Activated naive CD4-positive, alpha-beta T cell treated with Interleukin-2 at 50 U/mL for 16 hours (primary cell): ENCODE measurements at places on chromosomes 12 and 14.

DNA sequence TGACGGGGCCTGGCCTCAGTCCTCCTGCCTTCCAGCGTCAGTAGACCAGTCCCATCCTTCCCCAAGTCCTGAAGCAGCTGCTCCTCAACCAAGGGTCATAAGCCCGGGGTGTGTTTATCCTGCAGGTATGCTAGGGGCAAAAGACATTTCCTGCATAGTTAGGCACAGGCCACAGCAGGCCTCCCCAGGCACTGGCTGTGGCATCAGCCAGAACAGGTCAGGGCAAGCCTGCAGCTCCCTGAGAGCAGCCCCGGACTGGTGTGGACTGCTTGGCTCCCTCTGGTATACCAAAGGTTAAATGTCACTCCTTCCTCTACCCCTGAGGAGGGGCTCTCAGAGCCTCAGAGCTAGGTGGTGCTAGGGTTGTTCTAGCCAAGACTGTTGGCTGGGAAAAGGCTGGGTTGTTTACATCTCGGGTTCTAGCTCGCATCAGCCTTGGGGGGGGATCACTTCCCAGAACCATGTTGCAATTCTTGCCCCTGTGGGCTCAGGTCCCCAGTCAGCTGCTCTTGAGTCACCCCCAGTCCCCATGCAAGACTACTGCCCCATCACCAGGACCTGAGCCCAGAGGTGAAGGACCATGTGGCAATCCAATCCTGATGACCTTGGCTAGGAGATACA, 2.9 kb downstream of the MMP14 start:
- DNase-seq = no peak

GRCh38 chr12:89245090-89245489, 107.2 kb downstream of the DUSP6 start:
- peak; percentile 24 for DNase-seq

GRCh38 chr14:52008136-52008535, 18.8 kb downstream of the RTRAF start:
- DNase-seq = no peak

DNA sequence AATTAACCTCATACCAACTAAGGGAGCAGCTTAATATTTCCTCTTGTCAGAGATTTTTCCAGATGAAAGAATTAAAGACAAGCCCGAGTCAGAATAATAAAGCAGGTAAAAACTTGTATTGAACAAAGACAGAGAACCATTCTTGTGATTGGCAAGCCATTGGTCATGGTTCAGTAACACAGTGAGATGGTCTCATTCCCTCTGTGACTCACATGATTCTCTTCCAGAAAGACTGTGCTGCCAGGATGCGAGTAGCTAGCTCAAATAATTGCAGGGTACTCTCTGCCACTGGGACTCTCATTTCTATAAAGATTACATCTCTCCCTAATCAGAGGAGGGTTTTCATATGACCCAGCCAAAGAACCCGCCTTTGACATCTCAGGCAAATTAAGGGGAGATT, 179.4 kb downstream of the PHLDA1 start:
- DNase-seq = no peak

- no peak for DNase-seq
Observed at GRCh38 chr12:19988001-19988400, 380.3 kb upstream of the PDE3A start.

GRCh38 chr14:100132161-100132902, 27.1 kb downstream of the DEGS2 start:
- DNase-seq = no peak

- DNase-seq = no peak
Observed at GRCh38 chr12:85308374-85308773, 28.4 kb downstream of the ALX1 start.

GRCh38 chr14:33493266-33493665, 457.6 kb downstream of the EGLN3 start:
- no peak for DNase-seq

DNA sequence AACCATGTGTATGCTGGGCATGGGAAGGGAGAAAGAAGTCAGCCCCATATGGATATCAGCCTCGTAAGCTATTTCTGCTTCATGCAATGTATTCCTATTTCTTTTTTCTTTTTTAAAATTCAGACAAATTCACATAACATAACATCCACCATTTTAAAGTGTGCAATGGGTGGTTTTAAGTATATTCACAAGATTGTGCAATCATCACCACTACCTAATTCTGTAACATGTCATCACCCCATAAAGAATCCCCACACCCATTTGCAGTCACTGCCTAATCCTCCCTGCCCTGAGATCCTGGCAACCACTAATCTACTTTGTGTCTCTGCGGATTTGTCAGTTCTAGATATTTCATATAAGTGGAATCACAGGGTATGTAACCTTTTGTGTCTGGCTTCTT, 9.5 kb downstream of the POMT2 start:
- DNase-seq = no peak

GRCh38 chr14:104650981-104651875, 38.2 kb upstream of the INF2 start:
- no peak for DNase-seq

GRCh38 chr12:79402606-79403005, 288.2 kb downstream of the PAWR start:
- no peak for DNase-seq

DNA sequence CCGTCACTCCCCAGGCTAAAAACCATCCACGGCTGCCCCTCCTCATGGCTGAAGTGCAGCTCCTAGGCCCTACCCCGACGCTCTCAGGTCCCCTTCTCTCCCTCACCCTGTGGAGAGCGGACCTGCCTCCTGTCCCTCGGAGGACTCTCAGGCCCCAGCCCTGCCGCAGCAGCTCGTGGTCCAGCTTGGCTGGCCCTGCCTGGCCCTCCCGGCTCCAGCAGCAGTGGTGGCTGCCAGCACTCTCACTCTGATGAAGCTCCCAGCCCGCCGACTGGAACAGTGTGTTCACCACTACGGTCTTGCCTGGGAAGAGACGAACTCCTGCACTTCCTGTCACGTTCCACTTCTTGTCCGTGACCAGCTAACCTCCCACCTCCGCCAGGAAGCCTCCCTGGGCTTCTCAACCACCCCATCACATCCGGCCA, 11.1 kb downstream of the BAG5 start:
- DNase-seq = no peak

GRCh38 chr14:30005114-30005808, 77.6 kb upstream of the PRKD1 start:
- no peak for DNase-seq

DNA sequence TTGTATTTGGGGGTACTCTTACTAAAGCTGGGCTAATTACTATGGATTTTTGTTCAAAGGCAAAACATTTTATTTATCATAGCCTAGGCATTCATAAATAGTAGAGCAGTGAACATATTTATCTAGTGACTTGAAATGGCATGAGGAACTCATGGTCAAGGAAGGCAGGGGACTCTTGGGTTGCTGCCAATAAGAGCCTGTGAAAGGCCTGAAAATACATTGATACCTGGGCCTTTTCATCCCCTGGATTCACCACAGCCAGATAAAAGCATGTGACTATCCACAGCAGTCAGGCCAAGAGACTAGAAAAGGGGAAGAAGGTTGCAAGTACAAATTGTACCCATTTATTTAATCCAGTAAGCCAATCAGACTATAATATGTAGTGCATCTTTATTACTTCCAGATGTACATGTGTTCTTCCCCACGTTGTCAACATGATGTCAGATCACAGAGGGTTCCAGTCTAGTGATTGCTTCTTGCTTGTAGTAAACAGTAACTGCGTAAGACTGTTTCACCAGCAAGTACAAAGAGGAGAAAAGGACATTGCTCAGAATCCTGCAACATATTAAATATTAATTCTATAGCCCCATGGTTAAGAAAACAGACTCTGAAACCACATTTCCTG, 409.7 kb downstream of the NOVA1 start:
- DNase-seq = no peak

- no peak for DNase-seq
Observed at GRCh38 chr14:103905842-103906456, 22.3 kb upstream of the TDRD9 start.

- no peak for DNase-seq
Observed at GRCh38 chr14:54173802-54174201, 217.2 kb upstream of the BMP4 start.

DNA sequence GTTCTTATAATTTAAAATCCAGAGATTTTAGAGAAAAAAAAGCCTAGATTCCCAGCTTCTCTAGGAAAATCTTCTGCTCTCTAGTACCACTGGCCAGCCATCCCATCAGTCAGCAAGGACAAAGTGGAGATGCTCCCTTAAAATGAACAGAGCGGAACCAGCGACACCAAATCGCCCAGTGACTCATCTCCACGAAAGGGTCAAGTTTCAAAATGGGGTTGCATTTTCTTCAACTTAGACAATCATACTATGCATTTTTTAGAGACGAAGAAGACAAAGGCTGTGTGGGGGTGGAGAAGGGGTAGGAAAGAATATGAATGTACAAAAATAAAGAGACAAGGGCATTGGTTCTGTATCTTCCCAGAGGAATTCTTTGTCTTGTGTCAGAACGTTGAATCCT, 212.0 kb downstream of the SLC15A4 start:
- DNase-seq = no peak

DNA sequence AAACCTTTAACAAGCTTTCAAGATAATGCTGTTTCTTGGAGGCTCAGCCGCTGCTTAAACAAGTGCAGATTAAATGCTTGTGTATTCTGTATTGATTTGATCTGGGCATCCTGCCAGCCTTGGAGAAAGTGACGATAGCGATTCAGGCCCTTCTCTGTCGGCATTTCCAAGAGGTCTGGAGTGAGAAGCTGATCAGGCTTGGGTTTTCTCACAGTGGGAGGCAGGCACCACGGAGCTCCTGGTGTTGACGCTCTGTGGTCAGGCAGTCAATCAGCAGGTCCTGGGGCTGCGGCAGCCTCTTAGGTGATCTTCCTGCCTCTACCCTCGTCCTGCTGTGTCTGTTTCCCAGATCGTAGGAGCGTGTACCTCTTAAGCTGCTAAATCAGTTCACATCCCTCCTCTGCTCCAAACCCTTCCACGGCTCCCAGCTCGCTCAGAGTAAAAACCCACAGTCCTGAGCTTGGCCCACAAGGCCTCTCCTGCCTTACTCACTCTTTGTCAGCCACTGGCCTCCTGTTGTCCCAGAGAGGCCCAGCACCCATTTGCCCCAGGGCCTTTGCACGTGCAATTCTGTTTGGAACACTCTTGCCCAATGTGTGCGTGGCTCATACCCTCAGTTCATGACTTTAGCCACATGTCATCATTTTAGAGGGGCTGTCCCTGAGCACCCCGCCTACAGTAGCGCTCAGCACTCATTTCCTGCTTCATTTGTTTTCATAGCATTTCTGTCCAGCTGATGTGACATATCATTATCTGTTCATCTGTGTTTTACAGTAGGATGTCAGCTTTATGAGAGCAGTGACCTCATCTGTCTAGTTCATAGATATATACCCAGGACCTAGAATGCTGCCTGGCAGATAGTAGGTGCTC, 155.4 kb downstream of the AACS start:
- DNase-seq = no peak

- DNase-seq = no peak
Observed at GRCh38 chr12:93667672-93668071, 9.5 kb upstream of the CRADD start.

DNA sequence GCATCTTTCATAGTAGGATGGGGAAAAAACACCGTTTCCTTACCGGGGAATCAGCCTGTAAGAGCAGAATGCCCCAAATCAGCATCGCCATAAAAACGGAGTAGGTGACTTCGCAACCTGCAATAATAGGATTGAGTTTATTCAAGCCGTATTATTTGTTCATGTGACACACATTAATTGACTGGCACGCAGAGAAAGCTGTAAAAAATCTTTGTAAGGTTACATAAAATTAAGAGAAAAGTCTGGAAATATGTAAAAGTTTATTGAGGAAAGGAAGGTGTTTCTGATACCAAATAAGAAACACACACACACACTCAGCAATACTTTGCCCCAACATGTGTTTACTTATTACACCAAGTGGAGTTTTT, 628 bp upstream of the CAPRIN2 start:
- no peak for DNase-seq

DNA sequence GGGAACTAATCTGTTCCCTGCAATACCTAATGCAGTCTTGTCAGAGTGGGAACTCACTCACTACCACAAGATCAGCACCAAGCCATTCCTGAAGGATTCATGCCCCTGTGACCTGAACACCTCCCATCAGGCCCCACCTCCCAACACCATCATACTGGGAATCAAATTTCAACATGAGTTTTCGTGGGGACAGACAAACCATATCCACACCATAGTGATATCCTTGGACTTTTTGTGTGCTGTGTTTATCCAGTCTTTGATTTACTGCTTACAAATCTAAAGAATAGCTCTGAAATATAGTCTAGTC, 243.5 kb downstream of the FBXL14 start:
- DNase-seq = no peak

DNA sequence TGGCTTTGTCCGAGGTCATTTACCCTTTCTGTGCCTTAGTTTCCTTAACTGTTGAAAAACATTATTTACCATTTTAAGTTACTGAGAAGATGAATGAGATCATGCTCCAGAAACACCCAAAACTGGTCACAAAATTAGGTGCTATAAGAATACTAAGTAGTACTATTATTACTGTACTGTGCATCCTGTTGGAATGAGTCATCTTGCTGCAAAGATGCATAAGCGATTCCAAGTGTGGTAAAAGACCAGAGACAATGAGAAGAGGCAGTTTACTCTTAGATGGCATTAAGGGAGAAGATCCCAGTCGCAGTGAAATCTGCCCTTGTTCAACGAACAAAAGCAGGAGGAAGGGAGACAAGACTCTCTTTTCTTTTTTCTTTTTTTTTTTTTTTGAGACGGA, 4.2 kb upstream of the PLEKHA5 start:
- DNase-seq = no peak

DNA sequence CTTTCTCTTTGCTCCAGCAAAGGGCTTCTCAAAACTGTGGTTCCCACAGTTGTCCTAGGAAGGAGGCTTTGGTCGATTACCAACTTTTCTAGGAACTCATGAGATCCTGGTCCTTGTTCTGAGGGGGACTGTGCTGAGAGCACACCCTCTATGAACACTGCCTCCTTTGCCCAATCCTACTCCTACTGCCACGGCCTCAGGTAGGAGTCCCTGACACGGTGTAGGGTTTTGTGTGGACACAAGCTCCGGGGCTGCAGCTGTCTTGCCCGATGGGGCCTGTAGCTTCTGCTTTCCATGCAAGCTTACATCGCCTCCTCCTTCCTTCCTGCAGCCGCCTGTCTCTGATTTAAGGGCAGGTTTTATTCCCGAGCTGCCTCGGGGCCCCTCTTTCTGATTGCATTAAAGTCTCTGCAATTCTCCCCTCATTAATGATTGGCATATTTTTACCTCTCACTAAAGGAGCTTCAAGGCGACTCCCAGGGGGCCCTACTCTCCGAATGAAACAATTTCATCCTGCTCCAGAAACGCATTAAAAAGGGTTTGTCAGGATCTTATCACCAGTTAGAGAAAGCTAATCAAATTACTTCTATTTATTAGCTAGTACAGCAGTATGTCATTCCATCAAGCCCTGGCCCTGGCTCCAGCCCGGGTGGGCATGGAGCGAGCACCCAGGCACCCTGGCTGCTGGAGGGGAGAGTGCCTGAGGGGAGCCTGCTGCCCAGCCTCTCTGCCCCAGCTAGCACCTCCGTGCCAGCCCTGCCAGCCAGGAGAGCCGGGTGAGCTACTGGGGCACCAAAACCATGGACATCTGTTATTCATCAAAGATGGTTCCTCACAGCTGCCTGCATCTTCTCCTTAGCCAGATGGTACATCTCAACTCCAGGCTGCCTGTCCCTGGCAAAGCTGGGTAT, 38.0 kb upstream of the ESRRB start:
- DNase-seq = no peak
